Stomach (tissue), 19 donors: ENCODE measurements at places on chromosomes 16 and 17. TPM values are rescaled to one million over a fixed set of nuclear protein-coding genes. Genes with fewer than 3 reads are reported as not detected.

GRCh38 chr16:24989494-24989893, 25.7 kb downstream of the ARHGAP17 start:
- DNase-seq = no peak

DNA sequence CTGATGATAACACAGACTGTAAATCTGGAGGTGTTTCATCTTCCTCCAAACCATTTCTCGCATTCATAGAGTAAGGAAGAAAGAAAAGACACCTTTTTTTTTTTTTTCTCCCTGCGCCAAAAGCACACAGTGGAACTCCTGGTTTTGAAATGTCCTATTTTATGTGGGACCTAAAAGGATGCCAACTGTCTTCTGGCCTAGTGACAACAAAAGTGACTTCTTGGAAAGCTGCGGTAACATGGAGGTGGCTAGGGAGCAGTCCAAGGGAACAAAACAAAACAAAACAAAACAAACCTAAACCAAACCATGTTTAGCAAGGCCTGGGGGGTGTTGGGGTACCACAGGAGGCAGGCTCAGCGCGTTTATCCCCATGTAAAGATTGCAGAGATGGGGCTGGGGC, 174.8 kb downstream of the XYLT1 start:
- DNase-seq = no peak

- no peak for DNase-seq
Measured at GRCh38 chr17:32833076-32833475, 43.8 kb downstream of the MYO1D start.

Gene HSD17B1
- not detected for total RNA-seq

GRCh38 chr16:47469227-47469626, 8.1 kb downstream of the PHKB start:
- no peak for DNase-seq

DNA sequence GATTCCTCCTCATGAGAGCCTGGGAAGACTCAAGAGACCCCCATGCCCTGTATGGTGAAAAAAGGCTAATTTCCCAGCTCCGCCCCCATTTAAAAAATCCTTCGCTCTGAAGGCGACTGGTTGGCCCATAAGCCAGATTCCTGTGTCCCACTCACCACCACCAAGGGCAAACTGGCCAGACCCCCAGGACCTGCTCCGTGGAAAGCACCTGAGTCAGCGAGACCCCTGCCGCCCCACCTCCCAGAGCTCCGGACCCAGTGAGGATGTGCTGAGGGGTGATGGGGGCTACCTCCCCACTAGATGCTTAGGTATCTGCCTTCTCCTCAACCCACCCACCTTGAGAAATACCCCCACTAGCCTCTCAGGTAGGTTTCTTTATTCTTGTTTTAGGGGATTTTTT, 42.2 kb downstream of the RBFOX3 start:
- DNase-seq = no peak

Gene PRR15L
- total RNA-seq = 23.9 TPM

Gene HOXB9
- total RNA-seq = not detected
